ENCODE measurements at places on chromosomes 7 and 10.
A peak's percentile ranks its signal among the peaks of the same experiment; 100 is the strongest.

- peak; percentile 42 for DNase-seq
These were observed 23.5 kb upstream of the ORC5 start for GRCh38 chr7:104231054-104232046.

DNA sequence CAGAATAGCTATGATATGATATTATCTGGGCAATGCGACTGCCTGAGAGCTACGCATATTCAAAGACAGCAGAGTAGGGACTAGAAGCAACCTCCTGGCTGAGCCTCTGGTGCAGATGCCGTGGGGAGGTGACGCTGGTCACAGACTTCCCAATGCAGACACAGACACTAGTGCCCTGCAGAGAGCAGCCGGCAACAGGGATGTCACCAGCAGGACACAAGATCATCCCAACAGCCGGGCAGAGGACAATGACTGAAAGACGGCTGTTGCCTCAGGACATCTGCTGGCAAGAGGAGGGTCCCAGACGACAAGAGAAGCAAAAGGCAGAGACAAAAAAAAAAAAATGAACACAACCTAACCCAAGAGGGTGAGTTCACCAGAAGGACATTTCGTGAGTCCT, 104.6 kb downstream of the CALN1 start:
- no peak for DNase-seq

DNA sequence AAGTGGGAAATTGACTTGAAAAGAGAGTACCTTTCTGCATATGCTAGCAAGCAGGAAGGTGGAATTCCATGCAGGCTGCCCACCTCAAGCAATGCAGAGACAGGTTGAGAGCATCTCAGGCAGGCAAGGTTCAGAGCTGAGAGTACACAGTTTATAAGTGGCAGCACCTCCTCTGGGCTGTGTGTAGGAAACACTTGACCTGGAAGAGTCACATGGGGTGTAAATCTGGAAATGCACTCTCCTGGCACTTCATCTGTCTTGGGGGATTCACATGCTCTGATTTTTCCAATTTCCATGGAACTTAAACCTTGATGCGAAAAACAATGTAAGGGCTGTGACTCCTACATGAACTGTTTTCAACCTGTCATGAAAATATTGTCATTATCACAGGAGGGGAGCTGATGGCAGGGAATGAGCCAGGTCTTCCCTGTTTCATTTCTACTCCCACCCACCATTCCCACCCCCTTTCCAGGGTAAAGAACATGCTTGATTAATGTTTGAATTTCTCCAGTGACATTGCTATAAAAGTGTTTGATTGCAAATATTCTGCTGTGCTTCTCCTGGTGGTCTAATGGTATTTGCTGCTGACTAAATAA, 328.3 kb downstream of the BICC1 start:
- no peak for DNase-seq

DNA sequence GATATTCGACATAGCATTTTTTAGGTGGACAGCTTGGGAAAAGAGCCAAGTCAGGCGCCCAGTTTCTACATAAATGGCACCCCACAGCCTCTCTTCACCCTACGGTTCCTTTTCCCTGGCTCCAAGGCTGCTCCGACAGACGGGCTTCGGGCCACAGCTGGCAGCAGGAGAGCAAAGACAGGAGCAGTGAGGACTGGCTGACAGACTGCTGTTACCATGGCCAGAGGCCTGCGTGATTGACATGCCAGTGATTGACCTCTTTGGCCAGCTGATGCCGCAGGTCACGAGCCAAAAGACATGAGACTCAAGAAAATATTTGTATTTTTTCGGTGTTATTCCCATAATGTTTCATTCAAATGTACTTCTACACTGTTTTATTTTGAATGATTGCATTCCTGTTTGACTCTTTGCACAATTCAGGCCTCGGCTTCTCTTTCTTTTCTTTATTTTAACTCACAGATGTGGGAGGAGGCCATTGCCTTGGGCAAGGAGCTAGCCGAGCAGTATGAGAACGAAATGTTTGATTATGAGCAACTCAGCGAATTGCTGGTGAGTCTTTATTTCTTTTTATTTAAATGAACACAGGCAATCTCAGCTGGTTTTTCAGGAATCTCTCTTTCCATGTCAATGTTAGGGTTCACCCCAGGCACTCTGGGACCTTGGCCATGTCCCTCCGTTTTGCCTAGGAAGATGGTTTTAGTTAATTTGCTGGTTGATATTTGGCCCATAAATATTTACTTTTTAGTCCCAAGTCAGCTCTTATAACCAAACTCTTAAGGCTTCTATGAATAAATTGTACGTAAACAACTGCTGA, 146.3 kb upstream of the NPS start:
- DNase-seq = no peak

DNA sequence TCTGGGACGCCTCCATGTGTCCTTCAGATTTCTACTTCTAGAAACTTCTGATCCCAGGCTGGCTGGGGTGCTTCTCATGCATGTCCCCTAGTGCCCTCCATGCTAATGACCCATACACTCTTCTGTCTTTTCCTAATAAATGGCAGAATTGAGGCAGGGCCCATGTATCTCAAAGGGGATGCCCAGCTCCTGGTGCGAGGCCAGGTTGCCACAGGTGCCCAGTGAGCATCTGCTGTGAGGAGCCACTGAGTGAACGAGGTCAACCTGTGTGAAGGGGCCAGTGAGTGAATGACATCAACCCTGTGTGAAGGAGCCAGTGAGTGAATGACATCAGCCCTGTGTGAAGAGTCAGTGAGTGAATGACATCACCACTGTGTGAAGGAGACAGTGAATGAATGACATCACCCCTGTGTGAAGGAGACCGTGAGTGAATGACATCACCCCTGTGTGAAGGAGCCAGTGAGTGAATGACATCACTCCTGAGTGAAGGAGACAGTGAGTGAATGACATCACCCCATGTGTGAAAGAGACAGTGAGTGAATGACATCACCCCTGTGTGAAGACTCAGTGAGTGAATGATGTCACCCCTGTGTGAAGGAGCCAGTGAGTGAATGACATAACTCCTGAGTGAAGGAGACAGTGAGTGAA, 478.9 kb downstream of the PTPRN2 start:
- no peak for DNase-seq

DNA sequence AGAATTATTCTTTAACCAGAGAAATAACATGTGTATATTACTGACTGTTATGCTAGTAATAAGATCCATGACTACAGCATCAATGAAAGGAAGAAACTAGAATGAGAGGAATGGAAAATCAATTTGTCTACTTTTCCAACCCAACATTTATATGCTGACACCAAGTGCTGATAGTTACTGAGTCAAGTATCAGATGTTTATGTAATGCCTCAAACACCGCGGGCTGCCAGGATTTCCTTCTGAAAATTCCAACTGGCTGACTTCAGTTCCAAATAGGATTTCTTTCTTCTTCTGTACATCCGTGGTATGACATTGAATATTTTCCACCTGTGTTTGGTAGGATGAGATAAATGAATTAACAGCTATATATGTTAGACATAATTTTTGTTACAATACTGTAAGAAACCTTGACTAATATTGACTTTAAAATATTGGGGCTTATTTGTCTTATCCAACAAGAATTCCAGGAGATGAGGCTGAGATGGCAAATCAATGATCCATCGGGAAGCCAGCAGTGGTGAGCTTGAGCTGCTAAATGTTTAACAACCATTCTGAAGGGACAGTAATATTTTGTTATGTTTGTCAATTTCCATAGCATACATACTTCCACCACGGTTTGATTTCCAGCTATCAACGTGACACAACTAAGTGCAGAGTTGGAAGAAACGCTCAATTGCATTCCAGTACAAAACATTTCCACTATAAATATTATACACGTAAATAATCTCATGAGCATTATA, 435.2 kb upstream of the AUTS2 start:
- DNase-seq = no peak

GRCh38 chr7:32476816-32477648, 13.1 kb downstream of the LSM5 start:
- DNase-seq = no peak

- DNase-seq = no peak
These were observed 55.8 kb downstream of the FIGNL1 start for GRCh38 chr7:50394315-50394714.

- no peak for DNase-seq
These were observed 19.4 kb downstream of the ALDH18A1 start for GRCh38 chr10:95637140-95637539.

- DNase-seq = no peak
These were observed 137.8 kb upstream of the CNTNAP2 start for GRCh38 chr7:145978769-145979168.

DNA sequence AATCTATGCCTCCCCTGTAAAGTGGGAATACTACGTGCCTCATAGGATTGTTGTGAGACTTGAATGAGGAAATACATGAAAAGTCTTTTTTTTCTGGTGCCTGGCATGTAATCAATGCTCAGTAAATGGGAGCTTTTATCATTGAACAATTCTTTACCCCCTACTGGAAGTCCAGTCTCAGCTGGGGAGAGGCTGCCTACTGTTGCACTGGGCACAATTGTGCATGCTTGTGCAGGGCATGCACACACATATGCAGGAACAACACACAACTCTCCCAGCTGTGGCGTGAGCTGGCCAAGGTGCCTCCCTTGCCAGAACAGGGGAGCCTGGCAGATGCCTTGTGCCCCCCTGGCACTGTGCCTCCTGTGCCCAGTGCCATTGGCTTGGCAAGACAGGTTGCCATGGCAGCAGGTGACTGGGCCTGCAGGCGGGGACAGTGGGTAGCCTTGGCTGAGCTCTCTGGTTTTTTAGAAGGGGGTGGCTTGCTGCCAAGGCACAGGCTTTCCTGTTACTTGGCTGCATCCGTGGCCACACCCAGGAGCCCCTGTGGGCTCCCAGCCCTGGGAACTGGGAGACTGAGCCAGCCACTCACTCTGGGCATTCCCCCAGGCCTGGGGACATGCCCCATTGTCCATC, 16.1 kb upstream of the PALD1 start:
- DNase-seq = no peak

DNA sequence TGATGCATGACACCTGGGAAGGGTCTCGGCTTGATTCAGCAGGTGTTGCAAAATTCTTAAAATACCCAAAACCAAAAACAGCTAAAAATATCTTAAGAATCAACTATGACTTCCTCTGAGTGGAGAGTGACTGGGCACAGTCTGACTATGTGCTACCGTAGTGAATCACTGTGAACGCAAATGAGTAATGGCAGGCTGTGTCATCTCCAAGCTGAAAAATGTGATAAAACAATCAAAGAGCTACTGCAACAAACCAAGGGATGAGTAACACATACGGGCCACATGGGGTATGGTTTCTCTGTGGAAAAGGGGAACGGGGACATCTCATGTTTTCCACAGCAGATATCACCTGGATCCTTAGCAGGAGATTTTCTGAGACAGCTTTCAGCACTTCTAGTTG, 127.5 kb downstream of the ABCA13 start:
- no peak for DNase-seq

DNA sequence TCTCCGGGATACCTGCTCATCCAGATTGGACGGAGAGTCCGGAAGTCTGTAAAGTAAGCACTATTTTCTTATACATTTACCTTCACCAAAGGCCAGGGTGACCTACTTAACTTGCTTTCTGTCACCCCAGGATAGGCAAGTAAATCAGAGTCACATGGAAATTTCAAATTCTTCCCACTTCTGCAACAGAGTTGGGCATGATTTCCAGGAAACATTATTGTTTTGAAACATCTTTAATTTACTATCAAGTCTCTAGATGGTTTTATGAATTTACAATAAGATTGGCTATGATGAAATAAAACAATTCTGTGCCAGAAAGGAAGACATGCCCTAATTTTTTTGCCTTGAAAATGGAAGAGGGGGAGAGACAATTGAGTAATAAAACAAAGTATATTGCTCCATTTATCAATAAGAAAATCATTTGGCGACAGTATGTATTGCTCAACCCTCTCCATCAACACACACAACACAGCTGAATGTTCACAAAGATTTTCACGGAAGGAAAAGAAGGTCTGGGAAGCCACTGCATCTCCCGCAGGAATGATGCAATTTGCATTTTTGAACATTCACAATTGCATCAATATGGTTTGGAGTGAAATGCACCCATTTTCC, 702.8 kb downstream of the PARD3 start:
- DNase-seq = no peak

DNA sequence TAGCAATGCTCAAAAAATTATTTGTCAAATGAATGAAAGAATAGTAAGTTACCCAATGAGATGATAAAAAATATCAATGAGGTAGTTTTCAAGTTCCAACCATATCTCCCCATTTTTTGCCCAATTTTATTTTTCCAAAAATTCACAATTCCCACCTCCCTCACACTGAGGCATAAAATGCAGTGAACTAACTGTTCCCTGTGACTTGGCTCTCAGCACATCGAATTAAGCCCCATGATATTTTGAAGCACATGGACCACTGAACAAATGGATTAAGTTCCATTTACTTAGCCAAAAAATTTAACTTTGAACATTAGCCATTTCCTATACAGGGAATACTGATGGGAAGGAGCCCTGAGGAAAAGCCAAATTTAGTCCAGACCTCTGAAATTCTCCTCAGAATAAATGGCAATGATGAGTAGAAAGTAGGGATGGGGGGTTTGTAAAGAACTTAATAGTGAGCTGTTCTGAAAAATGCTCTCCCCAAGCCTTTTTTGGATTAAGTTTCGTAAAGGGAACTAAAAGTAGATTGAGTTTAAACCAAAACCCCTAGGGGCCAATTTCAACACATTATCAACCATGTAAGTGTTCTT, 166.3 kb upstream of the GRM3 start:
- DNase-seq = no peak

DNA sequence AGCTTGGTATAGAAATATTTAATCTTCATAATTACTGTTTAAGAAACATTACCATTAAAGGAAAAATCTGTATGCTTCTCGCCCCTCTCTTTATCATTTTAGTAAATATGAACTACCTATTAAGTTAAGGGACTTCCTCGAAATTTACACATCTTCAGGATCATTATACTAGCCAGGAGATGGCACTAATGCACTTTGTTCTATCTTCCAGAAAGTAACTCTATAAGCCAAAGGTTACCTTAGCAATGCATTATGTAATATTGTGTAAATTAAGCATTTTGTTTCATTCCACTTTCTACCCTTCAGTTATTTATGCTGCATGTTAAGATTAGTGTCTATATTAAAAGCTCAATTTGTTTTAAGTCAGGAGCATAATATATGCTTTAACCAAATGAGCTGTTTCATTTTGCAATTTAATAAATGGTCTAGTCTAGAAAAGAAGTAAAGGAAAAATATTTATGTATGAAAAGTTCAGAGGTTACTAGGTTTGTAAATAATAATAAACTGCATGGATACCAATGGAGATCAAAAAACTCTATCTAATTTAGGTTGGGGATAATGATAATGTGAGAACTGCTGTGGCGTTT, 128.5 kb downstream of the ANKRD7 start:
- no peak for DNase-seq

DNA sequence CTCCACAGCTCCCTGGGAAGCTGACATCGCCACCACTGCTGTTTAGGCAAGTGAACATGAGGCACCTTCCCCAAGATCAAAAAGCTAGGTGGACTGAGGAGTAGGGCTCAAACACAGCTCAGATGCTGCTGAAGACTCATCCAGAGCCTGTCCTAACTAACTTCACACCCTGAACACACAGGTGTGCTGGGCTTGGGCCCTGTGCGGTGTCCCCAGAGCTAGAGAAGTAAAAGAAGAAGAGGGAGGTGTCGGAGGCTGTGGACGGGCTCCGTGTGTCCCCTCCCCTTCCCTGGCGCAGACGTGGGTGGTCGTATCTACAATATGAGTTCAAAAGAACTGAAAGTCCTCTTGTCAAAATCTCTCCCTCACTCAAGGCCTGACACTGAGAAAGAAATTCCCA, 373.4 kb upstream of the MGMT start:
- DNase-seq = no peak

GRCh38 chr10:85657476-85658113, 709.0 kb downstream of the GRID1 start:
- DNase-seq = no peak
